ENCODE measurements at places on chromosomes 16 and 17.

DNA sequence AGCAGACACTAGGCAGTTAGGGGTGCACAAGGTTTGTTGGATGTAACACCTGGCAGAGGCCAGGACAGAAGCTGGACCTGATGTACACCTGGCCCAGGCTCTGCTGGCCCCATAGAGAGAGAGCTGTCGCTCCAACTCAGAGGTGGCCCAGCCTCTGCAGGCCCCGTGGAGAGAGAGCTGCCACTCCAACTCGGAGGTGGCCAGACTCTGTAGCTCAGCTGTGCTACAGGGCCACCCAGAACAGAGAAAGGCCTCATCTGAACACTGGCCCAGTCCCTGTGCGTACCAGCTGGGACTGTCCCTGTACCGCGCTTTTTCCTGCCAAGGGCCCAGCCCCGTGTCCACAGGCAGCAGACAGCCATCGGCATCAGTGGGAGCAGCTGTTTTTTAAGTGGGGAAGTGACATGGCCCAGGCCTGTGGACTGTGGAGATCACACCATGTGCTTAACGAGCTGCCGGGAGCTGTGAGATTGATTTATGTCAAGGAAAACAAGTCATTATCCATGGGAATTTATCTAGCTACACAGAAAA lies 176.4 kb upstream of the CHMP6 start:
- no peak for DNase-seq

DNA sequence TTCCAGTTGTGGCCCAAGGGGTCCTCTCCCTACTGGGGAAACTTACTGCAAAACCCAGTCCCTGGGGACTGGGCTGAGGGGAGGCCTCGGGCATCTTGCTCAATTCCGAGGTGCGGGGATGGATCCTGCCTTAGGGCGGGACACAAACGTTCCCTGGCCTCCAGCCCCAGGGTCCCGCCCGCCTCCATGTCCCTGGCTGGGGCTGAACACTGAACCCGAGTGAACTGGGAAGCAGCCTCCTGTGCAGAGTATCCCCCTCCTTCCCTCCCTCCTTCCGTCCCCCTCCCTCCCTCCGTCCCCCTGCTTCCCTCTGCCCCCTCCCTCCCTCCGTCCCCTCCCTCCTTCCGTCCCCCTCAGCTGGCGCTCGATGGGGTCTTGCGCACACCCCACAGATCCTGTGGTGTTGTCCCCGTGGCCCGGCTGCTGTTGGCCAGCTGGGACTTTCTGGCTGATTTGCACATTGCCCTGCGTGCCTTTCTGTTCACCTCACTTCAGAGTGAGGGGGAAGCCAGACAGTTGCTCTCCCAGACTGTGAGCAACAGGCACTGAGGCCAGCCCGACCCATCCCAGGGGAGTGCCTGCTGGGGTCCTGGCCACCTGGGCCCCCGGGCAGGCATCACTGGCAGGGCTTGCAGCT lies 5.5 kb downstream of the TRAF7 start:
- DNase-seq, result peak; percentile 61

GRCh38 chr17:80113033-80113484 lies 11.7 kb downstream of the GAA start:
- DNase-seq, result no peak

- no peak for DNase-seq
Observed at GRCh38 chr16:26204138-26204537, 512.4 kb downstream of the HS3ST4 start.

GRCh38 chr17:7704601-7705268 lies at the start of gene EFNB3:
Gene EFNB3 (plus strand): TSS chr17:7705202. CDS start chr17:7705599, 397 bp downstream.
- peak; percentile 61 for DNase-seq

- no peak for DNase-seq
Observed at GRCh38 chr16:35516551-35516950, 2057.1 kb downstream of the TP53TG3F start.

Data from cardiac fibroblast (primary cell).